ENCODE measurements at places on chromosomes 12 and 14.

GRCh38 chr12:31715283-31715825, 13.5 kb downstream of the AMN1 start:
- no peaks in the 10 kb centered on the region for H3K27me3 ChIP-seq
- no peaks in the 10 kb centered on the region for H3K4me1 ChIP-seq
- H3K36me3 ChIP-seq, result no peaks in the 10 kb centered on the region
- no peak for DNase-seq

DNA sequence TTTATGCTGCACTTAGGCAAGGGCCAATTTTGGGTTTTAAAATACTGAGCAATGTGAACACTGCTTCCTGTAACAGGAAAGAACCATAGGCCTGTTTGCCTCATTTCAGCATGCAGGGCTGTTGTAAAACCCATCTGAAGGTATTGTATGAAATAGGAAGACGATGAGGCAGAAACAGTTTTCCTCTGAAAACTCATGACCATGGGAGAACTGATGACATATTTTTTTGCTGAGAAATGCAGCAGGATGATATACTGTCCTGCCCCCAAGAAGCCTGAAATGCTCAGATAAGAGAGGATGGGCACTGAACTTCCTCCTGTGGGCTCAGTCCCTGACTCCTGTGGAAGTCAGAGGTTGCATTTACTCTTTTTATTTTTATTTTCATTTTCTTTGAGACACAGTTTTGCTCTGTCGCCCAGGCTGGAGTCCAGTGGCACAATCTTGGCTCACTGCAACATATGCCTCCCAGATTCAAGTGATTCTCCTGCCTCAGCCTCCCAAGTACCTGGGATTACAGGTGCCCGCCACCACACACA, 17.4 kb downstream of the PYGL start:
- no peak overlapping the region for H3K4me3 ChIP-seq
- H3K4me1 ChIP-seq, result no peaks in the 10 kb centered on the region
- H3K27me3 ChIP-seq, result no peaks in the 10 kb centered on the region
- H3K27ac ChIP-seq, result no peak overlapping the region

DNA sequence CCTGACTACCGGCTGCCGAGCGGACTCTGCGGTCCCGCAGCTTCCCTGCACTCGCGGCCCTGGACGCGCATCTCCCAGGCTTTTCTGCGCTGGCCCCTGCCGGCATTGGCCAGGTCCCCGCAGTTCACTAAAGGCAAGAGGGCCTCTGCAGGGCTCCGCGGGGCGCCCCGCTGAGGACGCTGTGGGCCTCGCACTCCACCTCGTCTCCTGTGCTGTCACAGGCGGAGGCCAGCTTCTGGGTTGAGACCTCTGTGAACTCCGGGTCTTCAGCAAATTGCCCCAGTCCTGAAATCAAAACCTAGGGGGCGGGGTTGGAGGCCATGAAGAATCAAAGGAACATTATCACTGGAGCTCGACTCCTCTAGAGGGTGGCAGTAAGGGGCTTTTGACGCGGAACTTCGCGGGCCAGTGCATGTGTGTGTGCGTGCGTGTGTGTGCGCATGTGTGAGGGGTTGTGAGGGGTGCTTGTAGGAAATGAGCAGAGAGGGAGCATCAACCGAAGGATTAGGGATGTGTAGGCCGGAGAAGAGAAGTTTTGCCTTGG, 68.5 kb upstream of the CAPRIN2 start:
- no peaks in the 10 kb centered on the region for H3K36me3 ChIP-seq
- peak; percentile 35 for DNase-seq
- peak overlapping the region; percentile 62 for H3K4me3 ChIP-seq
- peak overlapping the region; percentile 79 for H3K27ac ChIP-seq
- H3K27me3 ChIP-seq, result no peaks in the 10 kb centered on the region

GRCh38 chr12:83629931-83630330, 943.2 kb downstream of the TMTC2 start:
- H3K4me1 ChIP-seq, result no peaks in the 10 kb centered on the region
- H3K36me3 ChIP-seq, result no peaks in the 10 kb centered on the region
- no peak for DNase-seq

- peaks cover 4% of the 10 kb centered on the region for H3K4me1 ChIP-seq
- H3K36me3 ChIP-seq, result no peaks in the 10 kb centered on the region
- no peaks in the 10 kb centered on the region for H3K27me3 ChIP-seq
Measured at GRCh38 chr12:2783936-2784600, 10.7 kb upstream of the FKBP4 start.

DNA sequence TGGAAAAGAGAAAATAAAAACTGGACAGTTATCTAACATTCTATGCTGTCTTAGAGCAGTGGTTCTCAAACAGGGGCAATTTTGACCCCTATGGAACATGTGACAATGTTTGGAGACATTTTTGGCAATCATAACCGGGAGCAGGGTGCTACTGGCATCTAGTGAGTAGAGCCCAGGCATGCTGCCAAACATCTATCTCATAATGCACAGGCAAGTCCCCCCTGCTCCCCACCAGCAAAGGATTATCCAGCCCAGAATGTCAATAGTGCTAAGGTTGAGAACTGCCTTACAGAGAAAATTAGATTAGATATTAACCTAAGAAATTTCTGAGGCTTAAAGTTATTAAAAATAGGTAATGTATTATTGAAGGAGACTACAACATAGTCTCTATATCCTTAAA, 22.9 kb upstream of the CATSPERB start:
- H3K27me3 ChIP-seq, result no peaks in the 10 kb centered on the region
- peaks cover 8% of the 10 kb centered on the region for H3K4me1 ChIP-seq
- no peak overlapping the region for H3K4me3 ChIP-seq
- DNase-seq, result no peak

GRCh38 chr12:93679308-93679925, 2.2 kb downstream of the CRADD start:
- peak overlapping the region; percentile 98 for H3K27ac ChIP-seq
- peaks cover 20% of the 10 kb centered on the region for H3K4me1 ChIP-seq
- no peaks in the 10 kb centered on the region for H3K36me3 ChIP-seq
- peak; percentile 23 for DNase-seq
- no peaks in the 10 kb centered on the region for H3K27me3 ChIP-seq
- no peak overlapping the region for H3K4me3 ChIP-seq

GRCh38 chr12:97335115-97335514, 127.5 kb upstream of the RMST start:
- H3K27ac ChIP-seq, result no peak overlapping the region
- no peak overlapping the region for H3K4me3 ChIP-seq
- H3K27me3 ChIP-seq, result no peaks in the 10 kb centered on the region
- no peaks in the 10 kb centered on the region for H3K4me1 ChIP-seq

DNA sequence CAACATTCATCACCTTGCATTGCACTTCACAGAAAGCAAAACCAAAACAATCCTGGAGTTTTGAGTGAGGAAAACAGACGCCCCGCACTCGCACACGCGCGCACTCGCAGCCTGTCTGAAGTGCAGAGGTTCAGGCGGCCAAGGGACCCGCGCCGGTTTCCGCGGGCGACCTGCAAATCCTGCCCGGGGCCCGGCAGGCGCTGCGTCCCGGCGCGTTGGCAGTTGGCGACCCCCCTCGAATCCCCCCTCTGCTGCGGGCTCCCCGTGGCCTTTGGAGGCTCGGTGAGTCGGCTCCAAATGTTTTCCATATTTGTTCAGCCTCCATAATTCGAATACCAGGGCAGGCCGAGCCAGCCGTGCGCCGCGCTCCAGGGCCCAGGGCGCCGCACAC, at the start of gene SSPN:
TSS of gene SSPN (plus strand) at position 324 of the 391 bp plus-strand sequence. CDS start 100 bp downstream, outside the sequence.
- peak within 1 kb of the TSS; percentile 89 for H3K27ac ChIP-seq
- H3K36me3 ChIP-seq, result no peaks in the 10 kb centered on the region
- DNase-seq, result peak; percentile 59
- H3K4me3 ChIP-seq, result peak within 1 kb of the TSS; percentile 61

- H3K4me3 ChIP-seq, result peak overlapping the region; percentile 91
- H3K27ac ChIP-seq, result no peak overlapping the region
- DNase-seq, result no peak
- peaks cover 8% of the 10 kb centered on the region for H3K4me1 ChIP-seq
- no peaks in the 10 kb centered on the region for H3K36me3 ChIP-seq
Measured at GRCh38 chr14:23093104-23093503, 1.8 kb downstream of the ACIN1 start.

- H3K27me3 ChIP-seq, result no peaks in the 10 kb centered on the region
- no peak overlapping the region for H3K4me3 ChIP-seq
- DNase-seq, result peak; percentile 90
- H3K4me1 ChIP-seq, result peaks cover 67% of the 10 kb centered on the region
- H3K27ac ChIP-seq, result peak overlapping the region; percentile 43
Measured at GRCh38 chr12:124490584-124491305, 76.7 kb downstream of the NCOR2 start.

DNA sequence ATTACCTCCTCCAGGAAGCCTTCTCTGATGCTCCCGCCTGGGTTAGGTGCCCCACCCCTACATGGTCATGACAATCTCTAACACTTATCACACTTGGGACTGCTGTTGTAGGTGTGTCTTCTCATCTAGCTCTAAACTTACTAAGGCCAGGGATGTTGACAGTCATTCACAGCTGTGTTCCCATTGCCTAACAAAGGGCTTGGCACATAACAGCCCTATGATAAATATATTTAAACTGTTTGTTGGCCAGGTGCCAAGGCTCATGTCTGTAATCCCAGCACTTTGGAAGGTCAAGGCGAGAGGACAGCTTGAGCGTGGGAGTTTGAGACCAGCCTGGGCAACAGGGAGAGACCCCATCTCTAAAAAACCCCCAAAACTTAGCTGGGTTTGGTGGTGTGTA, 98.8 kb upstream of the RGS6 start:
- H3K4me3 ChIP-seq, result no peak overlapping the region
- H3K36me3 ChIP-seq, result no peaks in the 10 kb centered on the region
- H3K27me3 ChIP-seq, result no peaks in the 10 kb centered on the region
- H3K4me1 ChIP-seq, result peaks cover 8% of the 10 kb centered on the region
- no peak for DNase-seq

DNA sequence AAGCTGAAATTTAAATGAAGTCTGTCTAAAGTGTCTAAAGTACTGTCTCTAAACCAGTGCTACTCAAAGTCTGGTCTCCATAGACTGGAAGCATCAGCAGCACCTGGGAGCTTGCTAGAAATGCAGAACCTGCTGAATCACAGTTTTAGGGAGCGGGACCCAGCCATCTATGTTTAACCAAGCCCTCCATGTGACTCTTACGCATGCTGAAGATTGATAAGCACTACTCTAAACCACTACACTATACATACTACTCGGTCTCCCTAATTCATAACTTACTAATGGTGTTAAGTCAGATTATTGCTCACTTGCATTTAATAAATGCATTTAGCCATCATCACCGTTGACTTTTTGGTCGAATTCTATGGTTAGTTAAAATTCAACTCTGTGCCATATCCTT, 88.8 kb downstream of the SLC25A21 start:
- no peak for DNase-seq
- H3K27ac ChIP-seq, result no peak overlapping the region
- no peaks in the 10 kb centered on the region for H3K36me3 ChIP-seq
- H3K27me3 ChIP-seq, result no peaks in the 10 kb centered on the region
- H3K4me3 ChIP-seq, result no peak overlapping the region

DNA sequence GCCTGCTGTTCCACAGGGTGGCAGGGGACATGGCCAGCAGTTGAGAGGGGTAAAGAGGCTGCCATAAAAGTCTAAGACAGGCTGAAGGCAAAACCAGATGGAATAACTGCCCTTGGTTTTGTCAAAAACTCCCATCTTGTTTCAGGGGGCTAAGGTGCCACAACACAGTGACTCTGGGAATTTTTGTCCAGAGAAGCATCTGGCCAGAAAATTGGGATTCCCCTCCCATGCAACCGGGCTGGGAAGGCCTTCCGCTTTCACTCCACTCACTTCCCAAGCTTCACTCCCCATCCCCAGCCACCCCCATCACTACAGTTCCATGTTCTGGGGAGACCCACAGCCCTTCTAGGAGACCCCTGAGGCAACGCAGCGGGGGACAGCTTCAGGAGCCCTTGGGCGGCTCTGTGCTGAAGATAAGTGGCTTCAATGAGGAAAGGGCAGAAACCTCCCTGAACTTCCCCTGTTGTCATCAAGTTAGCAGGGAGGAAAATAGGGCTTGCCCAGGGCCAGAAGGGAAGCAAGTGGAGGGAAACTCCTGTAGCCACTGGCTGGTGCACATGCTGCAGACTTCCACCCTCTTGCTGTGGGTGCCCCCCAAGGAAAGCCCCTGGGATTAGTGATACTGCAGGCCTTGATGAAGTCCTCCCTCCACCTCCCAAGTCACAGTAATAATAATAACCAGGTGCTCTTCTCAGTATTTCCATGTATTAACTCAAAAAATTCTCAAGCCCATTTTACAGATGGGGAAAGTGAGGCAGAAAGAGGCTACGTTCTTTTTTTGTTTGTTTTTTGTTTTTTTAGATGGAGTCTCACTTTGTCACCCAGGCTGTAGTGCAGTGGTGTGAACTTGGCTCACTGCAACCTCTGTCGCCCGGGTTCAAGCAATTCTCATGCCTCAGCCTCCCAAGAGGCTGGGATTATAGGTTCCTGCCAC, 6.0 kb downstream of the TMEM229B start:
- no peaks in the 10 kb centered on the region for H3K36me3 ChIP-seq
- no peak for DNase-seq
- H3K4me3 ChIP-seq, result no peak overlapping the region
- no peak overlapping the region for H3K27ac ChIP-seq
- no peaks in the 10 kb centered on the region for H3K27me3 ChIP-seq
